ENCODE measurements at places on chromosomes 12 and 14.

DNA sequence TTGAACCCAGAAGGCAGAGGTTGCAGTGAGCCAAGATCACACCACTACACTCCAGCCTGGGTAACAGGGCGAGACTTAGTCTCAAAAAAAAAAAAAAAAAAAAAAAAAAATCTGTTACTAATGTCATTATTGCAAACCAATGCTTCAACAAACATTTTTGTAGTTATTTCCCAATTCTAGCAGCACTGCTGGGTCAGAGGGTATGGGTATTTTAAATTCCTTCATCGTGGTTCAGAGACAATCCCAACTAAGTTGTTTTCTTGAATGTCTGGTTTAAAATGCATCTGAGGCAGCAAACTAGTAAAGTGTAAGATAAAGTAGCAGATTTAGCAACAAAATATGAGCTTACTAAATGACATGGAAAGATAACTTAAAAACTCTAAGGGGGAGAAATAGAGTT lies 65.6 kb downstream of the FERMT2 start:
- no peak for DNase-seq

DNA sequence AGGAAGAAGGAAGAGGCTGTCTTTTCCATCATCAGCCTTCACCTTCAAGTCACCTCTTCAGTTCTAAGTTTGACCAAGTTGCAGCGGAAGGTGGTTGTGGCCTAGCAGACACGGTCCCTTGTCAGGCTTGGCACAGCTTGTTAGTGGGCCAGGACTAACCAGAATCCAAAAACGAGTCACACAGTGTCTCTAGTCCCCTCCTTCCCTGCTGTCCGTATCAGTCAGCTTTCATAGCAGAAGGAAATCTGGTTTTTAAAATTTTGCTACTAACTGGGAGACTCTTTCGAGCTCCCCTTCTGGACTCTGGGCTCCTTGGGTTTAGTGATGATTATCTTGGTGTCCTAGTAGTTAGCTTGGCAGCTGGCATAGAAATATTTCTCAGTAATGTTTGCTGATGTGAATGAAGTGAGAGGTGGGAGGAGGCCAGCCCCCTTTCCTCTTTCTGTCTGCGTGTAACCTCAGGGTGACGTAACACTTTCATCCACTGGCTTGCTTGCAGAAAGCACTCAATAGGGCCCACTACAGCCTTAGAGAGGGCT lies 3.8 kb downstream of the ETV6 start:
- DNase-seq, result no peak

- DNase-seq, result no peak
Observed at GRCh38 chr14:58747181-58747580, 109.4 kb downstream of the DACT1 start.

DNA sequence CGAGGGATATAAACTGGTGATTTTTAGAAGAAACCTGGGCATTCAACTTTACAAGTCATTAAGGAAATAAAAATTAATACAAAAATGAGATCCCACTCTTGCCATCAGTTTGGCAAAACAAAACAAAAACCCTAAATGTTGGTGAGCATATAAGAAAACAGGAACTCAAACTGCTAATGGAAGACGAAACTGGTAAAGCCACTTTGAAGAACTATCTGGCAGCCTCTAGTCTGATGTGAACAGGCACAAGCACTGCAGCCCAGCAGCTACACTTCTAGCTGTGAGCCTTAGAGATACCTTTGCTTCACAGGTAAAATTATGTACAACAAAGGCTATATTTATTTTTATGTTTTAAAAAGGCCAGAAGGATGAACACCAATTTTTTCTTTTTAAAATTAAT lies 459.6 kb downstream of the ZFP36L1 start:
- DNase-seq, result no peak

DNA sequence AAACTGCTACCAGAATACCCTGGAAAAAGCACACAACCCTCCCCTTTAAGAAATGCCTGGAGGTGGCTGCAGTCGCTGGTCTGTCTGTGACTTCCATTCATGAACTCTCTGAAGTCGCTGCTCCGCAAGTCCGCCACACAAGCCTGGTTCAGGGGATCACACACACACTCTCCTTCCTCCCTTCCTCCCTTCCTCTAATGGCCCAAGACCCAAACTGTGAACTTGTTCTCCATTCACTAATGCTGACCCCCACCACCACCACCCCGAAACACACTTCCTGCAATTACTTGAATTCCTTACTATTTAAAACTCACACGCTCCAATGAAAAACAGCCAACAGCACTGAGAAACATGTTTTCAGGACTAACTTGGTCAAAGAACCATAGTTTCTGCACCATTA lies 1.0 kb upstream of the LMO3 start:
- no peak for DNase-seq
